ENCODE measurements at places on chromosomes 12 and 14.

DNA sequence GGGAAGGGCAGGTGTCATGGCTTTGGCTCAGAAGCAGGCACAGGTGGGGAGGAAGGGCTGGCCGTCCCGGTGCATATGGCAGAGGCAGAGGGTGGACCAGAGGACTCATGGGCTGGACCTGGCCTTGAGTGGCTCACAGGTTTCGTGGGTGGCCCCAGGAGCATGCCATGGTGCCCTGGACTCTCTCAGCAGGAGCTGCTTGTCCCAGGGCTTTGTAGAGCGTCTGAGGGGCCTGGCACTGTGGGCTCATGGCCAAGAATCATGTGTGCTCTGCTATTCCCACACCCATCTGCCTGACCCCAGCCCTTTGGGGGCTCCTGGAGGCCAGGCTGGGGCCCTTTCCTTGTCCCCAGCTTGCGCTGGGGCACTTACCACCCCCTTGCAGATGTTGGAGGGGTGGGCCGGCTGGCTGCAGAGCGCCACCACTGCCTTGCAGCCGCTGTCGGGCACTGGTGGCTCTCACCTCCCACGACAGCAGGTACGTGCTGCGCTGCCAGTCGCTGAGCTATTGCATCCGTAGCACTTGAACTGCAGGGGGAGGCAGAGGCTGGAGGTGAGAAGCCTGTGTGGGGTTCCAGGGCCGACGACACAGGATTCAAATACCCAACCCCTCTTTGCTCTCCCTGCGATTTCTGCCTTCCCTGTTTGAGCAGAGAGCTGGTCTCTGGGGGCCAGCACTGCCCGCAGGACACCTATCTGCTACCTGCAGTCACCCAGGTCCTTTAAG lies 187.4 kb upstream of the PRMT8 start:
- DNase-seq = no peak

DNA sequence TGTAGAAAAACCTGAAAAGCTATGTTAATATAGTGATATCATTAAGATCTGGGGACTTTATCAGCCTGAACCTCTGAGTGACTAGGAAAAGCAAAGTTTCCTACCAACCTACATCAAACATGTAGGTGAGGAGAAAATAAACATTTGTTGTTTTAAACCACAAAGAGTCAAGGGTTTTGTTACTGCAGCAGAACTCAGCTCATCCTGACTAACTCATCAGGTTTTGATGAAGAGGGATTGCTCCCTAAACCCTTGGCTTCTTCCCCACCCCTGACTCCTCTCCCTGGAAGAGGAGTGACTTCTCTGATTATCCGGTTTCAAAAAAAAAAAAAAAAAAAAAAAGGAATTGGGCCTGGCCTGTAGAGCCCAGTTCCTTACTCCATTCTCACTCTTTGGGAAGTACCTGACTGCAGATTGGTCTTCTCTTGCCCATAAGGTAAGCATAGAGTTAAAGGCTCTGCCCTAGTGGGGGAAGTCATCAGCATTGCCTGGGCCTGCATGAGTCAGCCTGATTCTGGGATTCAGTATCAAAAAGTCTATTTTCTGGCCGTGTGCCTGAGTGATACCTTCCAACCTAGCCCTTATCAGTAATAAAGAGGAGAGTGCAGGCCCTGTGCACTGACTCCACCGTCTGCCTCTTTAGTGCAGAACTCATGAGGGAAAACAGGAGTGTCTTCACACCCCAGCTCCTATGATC lies 16.9 kb downstream of the BDKRB1 start:
- no peak for DNase-seq

DNA sequence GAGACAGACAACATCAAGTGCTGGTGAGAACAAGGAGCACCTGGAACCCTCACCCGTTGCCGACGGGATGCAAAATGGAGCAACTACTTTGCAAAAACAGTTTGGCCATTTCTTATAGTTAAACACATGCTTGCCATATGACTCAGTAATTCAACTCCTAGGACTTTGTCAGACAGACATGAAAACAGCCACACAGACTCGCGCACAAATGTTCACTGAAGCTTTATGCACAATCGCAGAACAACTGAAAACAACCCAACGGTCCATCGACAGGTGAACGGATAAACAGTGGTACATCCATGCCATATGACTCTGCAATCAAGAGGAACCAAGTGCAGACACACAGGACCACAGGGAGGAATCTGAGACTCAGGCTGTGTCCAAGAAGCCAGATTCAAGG lies 30.8 kb downstream of the NCOR2 start:
- no peak for DNase-seq

DNA sequence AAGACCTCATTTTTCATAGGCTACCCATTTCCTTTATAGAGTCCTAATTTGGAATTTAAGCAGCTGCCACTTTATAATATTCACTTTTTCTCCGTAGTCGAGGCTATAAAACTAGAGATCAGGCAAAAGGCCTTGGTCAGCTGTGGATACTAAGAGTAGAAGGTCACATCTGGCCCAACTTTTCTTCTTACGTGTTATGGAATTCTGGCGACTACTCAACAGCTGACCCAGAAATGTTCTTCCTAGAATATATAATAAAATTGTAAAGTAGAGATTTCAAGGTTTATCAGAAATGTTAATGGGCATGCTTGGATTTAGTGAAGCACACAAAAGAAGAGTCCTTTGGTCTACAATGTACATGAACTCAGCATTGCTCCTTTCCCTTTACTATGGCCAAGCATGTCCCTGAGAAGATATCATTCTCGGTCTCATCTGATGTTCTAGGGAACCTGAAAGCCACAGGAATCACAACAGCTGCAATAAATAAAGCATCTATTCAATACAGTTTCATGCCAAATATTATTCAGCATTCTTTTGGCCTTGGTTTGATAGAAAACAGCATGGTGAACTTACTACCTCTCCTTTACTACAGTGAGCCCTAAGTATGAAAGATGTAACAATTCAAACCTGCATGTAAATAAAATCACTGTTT lies 261.4 kb upstream of the NPAS3 start:
- no peak for DNase-seq

DNA sequence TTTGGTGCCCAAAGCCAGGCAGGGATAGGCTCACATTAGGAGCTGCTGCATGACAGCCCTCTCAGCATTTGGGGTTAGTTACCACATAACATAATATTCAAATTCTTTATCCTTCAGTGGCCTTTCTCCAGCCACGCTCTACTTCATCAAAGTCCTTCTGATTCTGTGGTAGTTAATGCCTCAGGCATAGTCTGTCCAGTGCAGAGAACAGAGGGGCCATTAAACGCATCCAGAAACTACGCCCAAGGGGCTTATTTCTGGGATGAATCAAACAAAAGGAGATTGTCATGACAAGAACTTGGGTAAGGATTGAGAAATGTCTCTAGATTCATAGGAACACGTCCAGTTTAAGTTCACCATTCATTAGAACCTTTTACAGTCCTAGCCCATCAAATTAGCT lies 183.4 kb upstream of the PLXNC1 start:
- DNase-seq = no peak

GRCh38 chr14:56121816-56122215 lies 3.6 kb downstream of the PELI2 start:
- DNase-seq = no peak

DNA sequence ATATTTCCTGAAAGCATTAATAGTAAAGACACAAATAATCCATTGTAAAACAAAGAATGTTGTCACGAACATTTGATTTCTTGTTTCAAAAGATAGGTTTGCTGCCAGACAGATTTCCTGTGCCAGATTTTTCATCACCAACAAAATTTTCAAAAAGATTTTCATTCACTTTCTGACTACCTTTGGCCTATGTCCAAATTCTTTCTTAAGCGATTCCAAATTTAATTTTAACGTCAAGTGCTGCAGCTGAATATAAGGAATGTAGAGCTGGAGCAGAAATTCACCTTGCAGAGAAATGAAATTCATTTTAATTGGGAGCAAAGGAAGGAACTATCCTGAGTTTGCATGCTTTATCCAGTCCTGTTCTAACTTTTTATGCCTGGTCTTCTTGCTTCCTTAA lies 277.4 kb downstream of the CCER1 start:
- no peak for DNase-seq
